Activated CD4-positive, alpha-beta T cell treated with anti-CD3 and anti-CD28 coated beads, Interleukin-2, Interleukin-4, amounts not matched to agents 100 ng/mL and 50 ng/mL, durations not matched to agents 16 hours and 8 hours (primary cell): ENCODE measurements at places on chromosomes 5 and 9.

GRCh38 chr5:14339468-14339867 lies 196.3 kb downstream of the TRIO start:
- no peak for DNase-seq

DNA sequence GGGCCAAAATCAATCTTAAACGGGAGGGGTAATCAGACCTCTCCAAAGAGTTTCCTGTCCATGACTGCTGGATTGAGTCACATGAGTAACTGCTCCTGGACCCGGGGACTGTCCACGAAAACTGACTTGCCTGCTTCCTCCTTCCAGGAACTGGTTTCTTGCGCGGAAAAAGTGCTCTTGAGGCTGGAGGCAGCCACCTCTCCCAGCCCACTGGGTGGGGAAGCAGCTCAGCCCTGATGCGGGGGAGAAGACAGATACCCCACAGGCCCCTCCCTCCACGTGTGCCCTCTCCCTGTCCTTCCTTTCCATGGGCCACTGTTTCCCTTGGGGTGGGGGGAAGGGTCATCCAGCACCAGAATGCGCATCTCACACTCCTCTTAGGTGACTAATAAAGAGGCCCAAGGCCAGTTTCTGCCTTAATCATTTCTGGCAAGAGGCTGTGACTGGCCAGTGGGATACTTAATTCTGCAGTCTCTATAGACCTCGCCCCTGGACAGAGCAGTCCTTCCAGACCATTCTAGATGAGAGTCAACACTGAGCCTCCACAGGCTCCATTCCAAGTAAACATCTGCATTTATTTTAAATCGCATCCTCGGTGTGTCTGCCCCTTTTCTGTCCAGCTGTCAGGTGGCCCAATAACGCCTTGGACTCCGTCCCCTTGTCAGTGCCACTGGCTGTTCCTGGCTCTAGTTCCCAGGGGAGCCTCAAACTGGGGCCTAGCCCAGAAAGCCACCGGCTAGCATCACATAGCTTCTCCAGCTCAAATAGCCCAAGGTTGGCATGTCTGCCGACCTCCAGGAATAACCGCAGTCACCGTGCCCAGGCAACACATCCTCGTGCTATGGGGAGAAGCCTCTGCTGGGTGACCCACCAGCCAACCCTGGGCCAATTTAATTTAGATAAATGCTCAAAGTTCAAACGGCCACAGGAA lies 12.0 kb downstream of the REXO4 start:
- DNase-seq: no peak

DNA sequence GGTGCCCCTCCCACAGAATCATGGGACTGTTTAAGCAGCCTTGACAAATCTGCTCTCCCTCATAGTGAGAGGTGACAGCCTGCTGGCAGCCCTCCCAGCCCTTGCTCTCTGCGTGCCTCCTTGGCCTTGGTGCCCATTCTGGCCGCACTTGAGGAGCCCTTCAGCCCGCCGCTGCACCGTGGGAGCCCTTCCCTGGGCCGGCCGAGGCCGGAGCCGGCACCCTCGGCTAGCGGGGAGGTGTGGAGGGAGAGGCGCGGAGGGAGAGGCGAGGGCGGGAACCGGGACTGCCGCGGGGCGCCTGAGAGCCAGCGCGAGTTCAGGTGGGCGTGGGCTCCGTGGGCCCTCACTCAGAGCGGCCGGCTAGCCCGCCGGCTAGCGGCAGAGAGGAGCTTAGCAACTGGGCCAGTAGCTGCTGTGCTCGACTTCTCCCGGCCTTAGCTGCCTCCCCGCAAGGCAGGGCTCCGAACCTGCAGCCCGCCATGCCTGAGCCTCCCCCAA lies 125.9 kb upstream of the MYO10 start:
- DNase-seq: no peak

- no peak for DNase-seq
These were observed 312.8 kb downstream of the NSG2 start for GRCh38 chr5:174358276-174358675.

DNA sequence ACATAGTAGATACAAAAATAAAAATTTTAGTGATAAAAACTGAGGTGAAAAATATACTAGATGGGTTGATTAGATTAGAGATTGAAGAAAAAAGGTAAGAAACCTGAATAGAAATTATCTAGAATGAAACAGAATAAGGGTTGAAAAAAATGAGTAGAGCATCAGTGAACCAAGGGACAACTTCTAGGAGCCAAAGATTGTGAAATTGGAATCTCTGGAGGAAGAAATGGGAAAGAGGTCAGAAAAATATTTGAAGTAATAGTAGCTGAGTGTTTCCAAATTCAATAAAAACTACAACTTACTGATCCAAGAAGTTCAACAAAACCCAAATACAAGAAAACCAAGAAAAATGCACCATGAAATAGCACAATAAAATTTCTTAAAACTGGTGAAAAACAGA lies 116.6 kb upstream of the STARD4 start:
- DNase-seq: no peak

DNA sequence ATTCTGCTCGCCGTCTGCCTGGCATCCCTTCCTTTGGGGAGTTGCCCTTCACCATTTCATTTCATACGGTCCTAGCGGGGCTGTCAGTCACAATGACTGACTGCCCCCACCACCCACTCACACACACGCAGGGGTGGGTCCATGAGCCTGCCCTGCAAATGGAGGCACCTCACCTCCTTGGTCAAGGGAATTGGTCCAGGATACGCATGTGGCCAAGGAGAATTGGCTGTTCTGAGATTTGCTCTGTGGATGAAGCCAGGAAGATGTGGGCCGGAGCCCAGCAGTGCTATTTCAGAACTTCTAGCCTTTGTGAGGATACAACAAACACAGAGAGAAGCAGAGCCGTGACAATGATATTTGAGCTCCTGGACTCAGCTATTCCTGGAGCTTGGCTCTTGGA lies 17.0 kb downstream of the C1QTNF2 start:
- DNase-seq: no peak

DNA sequence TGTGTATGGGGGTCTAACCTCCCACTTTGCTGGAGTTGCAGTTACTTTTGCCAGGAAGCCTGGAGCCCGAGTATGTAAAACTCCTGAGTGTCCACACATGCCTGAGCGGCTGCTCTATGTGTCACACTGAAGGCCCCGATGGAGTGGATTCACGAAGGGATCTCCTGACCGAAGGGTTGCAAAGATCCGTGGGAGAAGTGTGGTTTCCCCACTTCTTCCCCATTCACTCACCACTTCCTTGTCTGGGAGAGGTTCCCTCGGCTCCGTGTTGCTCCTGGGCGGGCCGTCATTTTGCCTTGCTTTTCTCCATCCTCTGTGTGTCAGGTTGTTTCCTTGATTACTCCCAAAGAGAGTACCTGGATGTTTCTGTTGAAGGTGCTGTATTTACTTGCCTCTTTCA lies 16.2 kb upstream of the IL3 start:
- DNase-seq: no peak

DNA sequence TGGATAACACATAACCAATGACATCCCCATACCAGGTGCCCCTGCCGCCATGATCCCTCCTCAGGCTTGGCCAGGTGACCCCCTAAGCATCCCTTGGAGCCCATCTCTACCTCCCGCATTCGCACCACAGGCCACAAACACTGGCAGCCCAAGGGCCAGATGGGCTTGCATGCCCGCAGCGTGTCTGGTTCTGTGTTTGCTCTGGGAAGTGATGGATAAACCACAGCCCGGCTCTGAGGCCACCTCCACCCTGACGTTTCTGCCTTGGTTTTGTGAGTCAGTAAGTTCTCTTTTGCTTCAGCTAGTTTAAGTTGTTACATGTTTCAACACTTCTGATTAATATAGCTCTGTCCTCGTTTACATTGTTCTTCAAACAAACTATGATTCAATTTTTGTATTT lies 172.4 kb upstream of the PHYKPL start:
- DNase-seq: no peak

DNA sequence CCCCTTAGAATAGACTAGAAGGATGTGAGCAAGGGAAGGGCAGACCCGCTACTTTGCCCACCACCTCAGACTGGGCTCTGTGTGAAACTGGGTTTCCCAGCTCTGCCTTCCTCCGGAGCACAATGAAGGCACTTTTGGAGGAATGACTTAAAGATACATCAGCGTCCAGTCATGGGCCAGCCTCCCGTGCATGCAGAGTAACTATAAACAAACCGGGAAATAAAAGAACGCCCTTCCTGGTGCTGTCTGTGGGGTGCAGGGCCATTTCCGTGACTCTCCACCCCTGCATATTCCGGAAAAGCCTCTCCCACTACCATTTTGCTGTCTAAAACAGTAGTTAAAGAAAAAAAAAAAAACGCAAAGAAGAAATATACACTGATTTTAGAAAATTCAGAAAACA lies 165.9 kb upstream of the IRX4 start:
- DNase-seq: no peak

GRCh38 chr5:32499261-32499660 lies 54.7 kb upstream of the ZFR start:
- DNase-seq: no peak

- DNase-seq: no peak
These were observed 94.4 kb downstream of the ARHGAP26 start for GRCh38 chr5:142864290-142865260.

GRCh38 chr5:111229871-111230810 lies 6.0 kb downstream of the CAMK4 start:
- DNase-seq: peak; percentile 71

GRCh38 chr9:89802781-89803355 lies 198.1 kb downstream of the GADD45G start:
- DNase-seq: no peak
